ENCODE measurements at places on chromosomes 5 and 9.

GRCh38 chr5:106894964-106895363 lies 775.8 kb downstream of the EFNA5 start:
- no peak for DNase-seq

DNA sequence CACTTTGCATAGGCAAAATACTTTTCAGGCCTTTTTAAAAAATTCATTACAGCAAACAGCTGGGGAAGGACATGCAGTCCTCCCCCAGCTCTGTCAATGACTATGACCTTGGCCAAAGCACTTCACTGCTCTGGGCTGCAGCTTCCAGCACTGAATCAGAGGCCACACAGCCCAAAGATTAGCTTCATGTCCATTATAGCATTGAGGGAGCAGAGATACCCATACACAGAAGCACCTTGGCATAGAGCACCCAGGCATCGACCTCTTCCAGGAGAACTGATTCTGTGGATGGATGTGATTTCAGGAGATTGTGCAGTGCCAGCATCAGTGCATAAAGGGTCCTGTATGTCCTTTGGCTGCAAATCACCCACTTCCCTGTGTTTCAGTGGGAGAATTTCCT lies 241.9 kb downstream of the MARCHF11 start:
- DNase-seq = no peak

DNA sequence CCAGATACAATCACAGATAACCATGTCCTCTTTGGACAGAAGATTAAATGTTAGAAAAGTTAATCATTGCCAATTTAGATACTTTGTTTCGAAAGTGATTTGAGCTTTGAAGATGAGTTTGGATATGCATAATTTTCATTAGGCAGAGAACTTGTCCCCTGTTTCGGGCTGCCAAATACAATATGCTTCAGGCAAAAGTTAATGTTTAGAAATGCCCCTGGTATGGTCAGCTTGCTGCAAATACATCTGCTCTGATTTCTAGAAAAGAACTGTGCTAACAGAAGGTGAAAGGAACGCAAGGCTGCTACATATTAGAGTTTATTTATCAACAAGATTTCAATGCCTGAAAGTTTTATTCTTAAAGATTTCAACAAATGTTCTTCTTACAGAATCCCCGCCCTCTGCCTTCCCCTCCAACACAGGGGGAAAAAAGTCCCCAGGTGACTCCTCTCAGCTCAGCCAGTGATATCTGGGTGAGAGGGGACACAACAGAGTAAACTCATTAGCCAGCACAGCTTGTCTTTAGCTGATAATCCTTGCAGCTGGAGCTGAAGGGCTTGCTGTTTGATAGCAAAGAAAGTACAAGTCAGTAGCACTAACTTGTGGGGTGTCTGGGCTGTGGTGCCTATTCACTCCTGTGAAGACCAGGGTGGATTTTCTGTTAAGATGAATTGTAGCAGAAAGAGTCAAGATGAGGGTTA lies 435.7 kb downstream of the DMAC1 start:
- no peak for DNase-seq

DNA sequence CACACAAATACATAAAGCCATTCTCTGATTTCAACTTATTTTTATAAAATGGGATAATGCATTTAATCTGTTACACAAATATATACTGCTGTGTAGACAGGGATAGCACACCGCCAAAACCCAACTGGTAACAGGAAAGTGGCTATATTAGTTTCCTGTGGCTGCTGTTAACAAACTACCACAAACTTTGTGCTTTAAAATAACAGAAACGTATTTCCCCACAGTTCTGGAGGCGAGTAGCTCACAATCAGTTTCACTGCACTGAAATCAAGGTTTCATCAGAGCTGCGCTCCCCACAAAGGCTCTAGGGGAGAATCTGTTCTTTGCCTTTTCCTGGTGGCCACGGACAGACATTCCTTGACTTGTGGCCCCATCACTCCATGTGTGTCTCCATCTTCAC lies 94.0 kb downstream of the MLLT3 start:
- DNase-seq = no peak

- DNase-seq = peak; percentile 15
These were observed 29.3 kb downstream of the B4GALT1 start for GRCh38 chr9:33137781-33138264.

- no peak for DNase-seq
These were observed 143.0 kb upstream of the LHFPL2 start for GRCh38 chr5:78791501-78792100.
